Activated T-cell treated with anti-CD3 and anti-CD28 coated beads, Interleukin-2, amount 50 U/mL, for 24 hours (primary cell): ENCODE measurements at places on chromosomes 1 and 21.

DNA sequence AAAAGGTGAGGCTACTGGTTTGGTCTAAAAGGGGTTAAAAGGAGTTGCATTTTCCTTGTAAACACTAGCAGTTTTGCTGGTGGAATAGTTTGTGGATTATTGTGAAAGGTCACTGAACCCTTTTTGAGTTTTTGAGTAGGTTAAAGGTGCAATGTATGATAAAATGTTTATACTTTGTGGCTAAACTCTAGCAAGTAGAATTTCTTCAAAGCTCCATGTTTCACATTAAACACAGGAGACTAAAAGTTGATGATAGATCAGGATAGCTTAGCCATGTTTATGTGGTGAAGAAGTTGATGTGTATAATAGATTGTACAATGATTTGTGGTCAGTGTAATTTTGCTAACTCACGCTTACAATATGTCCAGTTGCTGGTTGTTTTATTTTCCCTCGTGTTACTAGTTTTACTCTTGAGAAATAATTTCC is 13.1 kb downstream of the ZNF326 start:
- no peak for DNase-seq

GRCh38 chr1:2393471-2393877 is 1.8 kb downstream of the RER1 start:
- DNase-seq: no peak

DNA sequence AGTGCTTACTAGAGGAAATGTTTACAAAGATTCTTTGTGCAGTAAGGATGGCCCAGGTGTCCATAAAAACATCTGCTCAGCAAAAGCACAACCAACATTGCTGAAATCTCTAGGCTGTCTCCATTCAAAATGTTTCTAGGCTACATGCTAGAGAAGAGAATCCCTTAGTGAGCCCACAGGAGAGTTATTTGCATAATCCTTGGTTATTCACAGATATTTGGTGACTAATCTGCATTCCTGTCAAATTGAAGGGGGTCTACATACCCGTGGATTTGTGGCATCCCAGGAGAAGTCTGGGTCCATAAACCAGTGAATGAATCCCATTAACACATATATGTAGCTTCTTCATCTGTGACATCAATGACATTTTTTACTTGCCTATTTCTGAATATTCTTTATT is 261.3 kb upstream of the ESRRG start:
- no peak for DNase-seq

DNA sequence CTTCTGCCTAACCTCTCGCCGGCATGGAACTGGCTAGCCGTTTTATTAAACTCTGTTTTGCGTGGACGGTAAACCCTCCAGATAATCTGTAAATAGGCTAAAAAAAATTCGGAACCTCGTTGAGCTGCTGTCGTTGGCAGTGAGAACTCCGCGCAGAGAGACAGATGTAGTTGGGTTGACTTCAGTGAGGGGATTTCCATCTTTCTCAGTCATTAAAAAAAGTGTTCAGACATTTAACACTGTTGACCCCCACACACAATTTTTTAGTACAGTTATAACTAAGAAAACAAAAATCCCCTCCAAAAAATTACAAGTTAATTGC is 464 bp downstream of the PARK7 start:
- no peak for DNase-seq

- no peak for DNase-seq
Measured at GRCh38 chr21:38880577-38880966, 74.8 kb downstream of the ETS2 start.
